AG09319 (cell line): ENCODE measurements at places on chromosomes 16 and 17.

DNA sequence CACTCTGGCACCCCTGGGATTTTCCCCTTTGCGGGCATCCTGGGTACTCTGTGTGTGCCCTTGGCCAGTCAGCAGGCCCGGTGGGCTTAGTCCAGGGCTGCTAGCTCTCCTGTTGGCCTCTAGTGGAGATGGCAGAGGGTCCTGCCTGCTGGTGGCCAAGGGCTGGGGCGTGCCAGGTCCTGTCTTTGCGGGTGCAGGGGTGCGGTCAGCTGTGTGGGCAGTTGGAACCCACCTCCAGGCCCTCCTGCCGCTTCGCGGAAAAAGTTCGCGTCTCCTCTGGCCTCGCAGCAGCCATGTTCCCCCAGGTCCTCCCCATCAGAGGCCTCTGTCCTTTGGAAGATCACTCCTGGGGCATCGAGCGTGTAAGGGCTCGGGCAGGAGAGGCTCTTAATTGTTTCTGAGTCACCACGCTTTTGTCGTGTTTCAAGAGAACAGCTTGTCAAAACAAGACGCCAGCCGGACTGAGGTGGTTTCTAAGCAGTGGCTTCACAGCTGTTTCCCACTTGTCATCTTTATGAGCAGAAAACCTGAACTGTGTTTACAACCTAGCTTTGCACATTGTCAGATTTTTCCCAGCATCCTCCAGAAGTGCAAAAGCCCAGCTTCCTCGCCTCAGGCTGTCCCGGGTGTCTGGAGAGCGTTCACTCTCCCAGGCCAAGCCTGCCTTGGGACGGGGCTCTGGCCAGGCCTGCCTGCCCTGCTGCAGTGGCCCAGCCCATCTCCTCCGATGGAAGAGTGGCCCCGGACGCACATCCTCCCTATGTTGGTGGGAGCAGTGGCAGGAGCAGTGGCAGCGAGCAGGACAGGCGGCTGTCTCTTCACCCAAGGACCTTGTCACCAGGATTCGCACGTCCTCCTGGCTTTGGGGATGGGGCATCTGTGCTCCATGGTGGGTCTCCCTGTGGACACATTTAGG is 5.0 kb upstream of the DNASE1L2 start:
- DNase-seq, result no peak

- DNase-seq, result no peak
These were observed 6.2 kb downstream of the SLC47A1 start for GRCh38 chr17:19539841-19540311.

DNA sequence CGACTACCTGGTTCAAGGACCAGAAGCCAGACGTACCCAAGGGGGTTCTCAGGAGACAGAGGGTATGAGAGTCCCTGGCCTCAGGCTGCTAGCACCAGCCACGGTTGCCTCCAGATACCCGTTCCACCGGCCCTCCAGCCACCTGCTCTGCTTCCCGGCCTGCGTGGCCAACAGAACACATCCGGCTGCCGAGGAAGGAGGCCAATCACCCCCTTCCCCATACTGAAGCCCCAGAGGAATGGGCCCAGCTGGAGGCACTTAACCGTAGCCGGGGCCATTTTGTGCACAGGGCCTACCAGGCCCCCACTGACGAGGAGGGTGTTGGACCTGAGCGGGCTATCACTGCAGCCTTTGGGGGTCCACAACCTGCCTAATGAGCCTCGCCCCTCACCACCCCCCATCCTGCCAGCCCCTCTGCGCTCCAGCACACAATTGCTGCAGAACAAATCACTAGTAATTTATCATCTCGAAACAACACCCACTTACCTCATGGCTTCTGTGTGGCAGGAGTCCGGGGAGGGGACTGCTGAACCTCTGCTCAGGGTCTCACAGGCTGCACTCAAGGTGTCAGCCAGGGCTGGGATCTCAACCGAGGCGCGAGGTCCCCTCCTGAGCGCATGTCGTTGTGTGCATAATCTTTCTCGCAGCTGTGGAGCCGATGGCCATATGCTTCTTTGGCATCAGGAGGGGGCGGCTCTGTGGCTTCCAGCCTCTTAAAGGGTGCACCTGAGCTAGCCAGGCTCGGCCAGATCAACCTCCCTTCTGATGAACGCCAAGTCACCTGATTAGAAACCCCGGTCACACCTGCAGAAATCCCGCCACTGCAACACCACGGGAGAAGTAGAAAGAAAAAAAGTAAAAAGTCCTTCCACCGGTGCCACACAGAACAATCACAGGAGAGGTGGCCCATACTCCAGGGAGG is 10.1 kb upstream of the KREMEN2 start:
- no peak for DNase-seq

- no peak for DNase-seq
These were observed 80.3 kb downstream of the GSG1L start for GRCh38 chr16:27983244-27983643.

- DNase-seq, result no peak
These were observed 418 bp downstream of the SOCS3 start for GRCh38 chr17:78359321-78359996.

DNA sequence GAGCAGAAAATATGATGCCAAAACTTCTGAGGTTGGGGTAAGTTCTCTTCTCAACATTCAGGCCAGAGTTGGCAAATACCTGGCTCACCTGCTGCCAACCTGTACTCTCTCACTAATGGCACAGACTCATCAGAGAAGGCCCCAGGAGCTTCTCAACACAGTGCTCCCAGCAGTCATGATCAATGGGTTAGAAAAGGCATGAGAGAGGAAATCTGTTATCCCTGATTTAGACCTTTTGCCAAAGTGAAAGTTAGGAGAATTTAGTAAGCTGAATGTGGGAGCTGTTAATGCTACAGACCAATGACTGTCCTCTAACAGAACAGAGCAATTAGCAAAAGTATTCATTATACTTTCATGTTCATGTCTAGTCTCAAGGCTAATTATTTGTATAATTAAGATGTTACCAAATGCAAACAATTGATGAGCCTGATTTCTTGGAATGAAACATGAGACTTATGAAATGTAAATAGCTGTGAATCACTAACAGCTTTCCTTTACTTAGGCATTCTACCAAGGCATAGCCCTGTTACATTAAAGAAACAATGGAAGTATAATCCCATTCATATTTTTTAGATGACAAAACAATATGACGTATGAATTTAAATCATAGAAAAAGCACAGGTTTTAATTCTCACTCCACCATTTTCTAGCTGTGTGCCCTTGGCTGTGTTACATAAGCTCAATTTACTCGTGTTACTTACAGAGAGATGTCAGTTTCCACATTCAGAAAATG is 68.7 kb upstream of the MARCHF10 start:
- no peak for DNase-seq

GRCh38 chr16:69482410-69482991 is 58.1 kb downstream of the CYB5B start:
- peak; percentile 66 for DNase-seq

GRCh38 chr17:8105957-8106398 is 12.3 kb downstream of the ALOXE3 start:
- no peak for DNase-seq

GRCh38 chr17:41529491-41529915 is 1.4 kb upstream of the KRT19 start:
- no peak for DNase-seq

- DNase-seq, result no peak
These were observed 571 bp downstream of the TIMP2 start for GRCh38 chr17:78924481-78925151.

GRCh38 chr17:72510351-72511016 is 389.7 kb downstream of the SOX9 start:
- DNase-seq, result no peak

DNA sequence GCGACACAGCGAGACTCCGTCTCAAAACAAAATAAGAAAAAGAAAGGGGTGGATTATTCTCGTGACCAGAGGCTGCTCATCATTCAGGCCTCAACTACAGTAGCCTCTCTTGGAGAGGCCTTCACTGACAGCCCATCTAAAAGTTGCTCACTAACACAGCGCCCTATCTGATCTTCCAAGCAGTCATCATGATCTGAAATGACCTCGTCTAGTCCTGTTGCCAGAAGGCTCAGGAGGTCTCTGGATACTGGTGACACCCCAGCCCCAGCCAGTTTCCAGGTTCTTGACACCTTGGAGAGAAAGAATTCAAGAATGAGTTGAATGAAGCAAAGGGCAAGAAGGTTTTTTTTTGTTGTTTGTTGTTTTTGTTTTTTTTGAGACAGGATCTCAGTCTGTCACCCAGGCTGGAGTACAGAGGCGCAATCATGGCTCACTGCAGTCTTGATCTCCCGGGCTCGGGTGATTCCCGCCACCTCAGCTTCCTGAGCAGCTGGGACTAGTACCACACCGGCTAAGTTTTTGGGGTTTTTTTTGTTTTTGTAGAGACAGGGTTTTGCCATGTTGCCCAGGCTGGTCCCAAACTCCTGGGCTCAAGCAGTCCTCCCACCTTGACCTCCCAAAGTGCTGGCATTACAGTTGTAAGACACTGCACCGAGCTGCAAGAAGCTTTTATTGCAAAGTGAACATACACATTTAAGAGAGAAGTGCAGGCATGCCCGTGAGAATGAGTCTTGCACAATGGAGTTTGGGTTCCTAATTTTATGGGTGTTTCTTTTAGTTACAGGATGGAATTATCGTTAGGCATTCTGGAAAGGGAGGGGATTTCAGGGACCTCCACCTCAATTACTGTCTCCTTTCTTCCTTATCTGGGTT is 2.7 kb upstream of the ZC3H7A start:
- DNase-seq, result no peak

GRCh38 chr16:10151718-10152117 is 30.5 kb downstream of the GRIN2A start:
- DNase-seq, result no peak

GRCh38 chr17:8673612-8674011 is 43.1 kb upstream of the MYH10 start:
- no peak for DNase-seq
